Stimulated activated CD8-positive, alpha-beta memory T cell treated with anti-CD3 and anti-CD28 coated beads, Interleukin-7, amount 100 ng/mL, for 24 hours (primary cell): ENCODE measurements at places on chromosomes 11 and 22.

- no peak for DNase-seq
These were observed 21.5 kb downstream of the MTCH2 start for GRCh38 chr11:47620836-47621378.

- DNase-seq: peak; percentile 83
These were observed at the start of gene TUT1 for GRCh38 chr11:62591448-62592145. TUT1 (minus strand) TSS chr11:62591523; CDS start chr11:62591485, 38 bp downstream.

- DNase-seq: no peak
These were observed 27.3 kb downstream of the LRRC74B start for GRCh38 chr22:21073023-21073422.

DNA sequence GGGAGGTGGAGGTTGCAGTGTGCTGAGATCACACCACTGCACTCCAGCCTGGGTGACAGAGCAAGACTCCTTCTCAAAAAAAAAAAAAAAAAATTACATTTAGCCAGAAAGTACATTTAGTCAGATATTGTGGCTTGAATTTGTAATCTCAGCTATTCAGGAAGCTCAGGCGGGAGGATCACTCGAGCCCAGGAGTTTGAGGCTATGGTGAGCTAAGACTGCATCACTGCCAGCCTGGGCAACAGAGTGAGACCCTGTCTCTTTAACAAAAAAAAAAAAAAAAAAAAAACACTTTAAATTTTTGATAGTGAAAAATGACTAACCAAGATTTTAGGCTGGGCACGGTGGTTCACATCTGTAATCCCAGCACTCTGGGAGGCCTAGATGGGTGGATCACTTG is 27.3 kb downstream of the MRTFA start:
- DNase-seq: no peak

- no peak for DNase-seq
These were observed 2.5 kb downstream of the TSSC4 start for GRCh38 chr11:2402890-2403645.

DNA sequence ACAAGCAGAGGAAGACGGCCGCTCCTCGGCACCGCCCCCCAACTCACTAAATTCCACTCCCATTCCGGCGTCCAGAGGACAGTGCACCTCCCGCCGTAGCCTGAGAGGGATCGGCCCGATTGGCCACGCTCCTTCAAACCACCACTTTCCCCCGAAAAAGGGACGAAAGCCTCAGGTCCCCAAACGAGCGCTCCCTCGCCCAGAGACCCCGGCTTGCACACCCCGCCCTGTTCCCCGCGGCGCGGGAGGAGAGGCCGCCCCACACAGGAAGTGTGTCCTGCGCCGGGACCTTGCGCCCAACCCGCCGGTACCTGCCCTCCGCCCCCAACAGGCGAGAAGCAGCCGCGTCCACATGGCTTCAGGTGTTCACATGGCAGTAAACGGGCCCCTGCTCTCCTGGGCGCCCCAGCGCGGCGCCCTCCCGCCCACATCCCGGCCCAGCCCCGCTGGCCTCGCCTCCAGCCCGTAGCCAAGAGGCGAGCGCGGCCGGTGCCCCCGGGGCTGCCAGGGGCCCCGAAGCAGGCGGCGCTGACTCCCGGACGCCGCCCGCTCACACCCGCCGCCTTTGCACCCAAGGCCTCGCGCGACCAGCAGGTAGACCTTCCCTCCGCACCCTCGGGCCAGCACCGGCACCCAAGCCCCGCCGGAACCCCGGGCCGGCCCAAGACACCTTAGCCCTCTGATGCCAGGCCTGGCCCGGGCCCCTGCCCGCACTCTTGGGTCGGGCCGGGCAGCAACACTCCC is 849 bp downstream of the TCF20 start:
- DNase-seq: peak; percentile 24
